AG10803 (cell line): ENCODE measurements at places on chromosomes 12 and 14.

- no peak for DNase-seq
Observed at GRCh38 chr14:92247341-92247740, 75.6 kb upstream of the SLC24A4 start.

GRCh38 chr12:19978193-19978592 is 390.1 kb upstream of the PDE3A start:
- peak; percentile 98 for DNase-seq

DNA sequence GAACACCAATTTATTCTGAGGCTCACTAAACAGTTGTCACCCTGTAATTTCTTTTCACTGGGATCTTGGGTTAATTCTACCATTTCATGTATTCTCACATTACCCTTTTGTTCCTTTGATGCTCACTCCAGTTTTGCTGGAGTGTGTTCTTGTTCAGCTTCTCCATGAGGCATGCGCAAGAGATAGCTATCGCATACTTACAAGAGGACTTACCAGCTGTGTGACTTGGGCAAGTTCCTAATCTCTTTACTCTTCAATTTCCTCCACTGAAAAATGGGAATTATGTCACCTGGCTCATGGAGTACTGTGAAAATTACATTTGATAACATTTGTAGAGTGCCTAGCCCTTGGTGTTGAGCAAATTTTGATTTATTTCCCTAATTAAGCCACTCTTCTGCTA is 56.5 kb upstream of the JDP2 start:
- DNase-seq = no peak

DNA sequence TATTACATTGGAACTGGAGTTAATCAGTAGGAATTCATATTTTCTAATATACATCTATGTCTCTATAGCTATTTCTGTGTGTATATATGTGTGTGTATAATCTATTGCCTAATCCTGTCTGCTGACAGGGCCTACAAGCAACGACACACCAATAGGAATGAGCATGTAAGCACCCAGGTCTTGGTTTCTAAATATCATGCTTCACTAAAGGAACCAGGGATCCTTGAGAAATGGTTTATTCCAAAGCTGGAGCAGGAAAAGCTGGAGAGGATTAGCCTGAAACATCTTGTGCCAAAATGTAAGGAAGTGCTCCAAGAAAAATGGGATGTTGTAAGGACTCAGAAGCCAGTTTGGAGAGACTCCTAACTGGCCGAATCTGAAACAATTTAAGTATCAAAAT is 29.3 kb upstream of the LGALS3 start:
- peak; percentile 89 for DNase-seq

DNA sequence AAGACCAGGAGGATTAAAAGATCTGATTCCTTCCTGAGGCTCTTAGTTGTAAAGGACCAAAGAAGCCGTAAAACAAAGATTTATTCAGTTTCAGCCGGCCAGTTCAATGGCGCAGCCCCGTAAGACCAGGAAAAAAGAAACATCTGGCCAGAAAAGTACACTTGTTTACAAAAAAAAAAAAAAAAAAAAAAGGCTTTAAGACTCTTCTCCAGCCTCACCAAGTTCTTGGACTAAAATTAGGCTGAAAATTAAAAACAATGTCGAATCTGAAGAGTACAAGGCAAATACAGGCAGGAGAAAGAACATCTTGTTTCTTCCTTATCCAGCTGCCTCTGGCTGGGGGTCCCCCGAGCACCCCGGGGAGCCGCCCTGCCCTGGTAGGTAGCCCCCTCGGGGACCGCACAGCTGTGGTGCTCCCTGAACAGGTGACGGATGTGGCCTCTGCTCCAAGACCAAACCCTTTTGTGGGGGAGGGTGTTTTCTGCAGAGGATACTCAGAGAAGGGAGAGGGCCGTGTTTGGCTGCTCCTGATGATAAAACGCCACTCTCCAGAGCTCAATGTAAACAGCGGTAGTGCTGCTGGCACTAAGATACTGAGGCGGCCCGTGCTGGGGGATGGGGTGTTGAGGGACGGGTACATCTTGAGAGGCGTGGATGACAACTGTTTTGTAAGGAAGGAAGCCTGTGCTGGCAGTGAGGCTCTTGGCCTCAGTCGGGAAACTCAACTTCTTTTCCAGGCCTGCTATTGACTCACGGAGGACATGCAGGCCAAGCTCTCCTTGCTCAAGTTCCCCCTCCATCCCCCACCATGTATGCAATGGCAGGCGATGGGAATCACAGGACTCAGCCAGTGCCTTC is 201.0 kb upstream of the DIO3 start:
- DNase-seq = no peak
